ENCODE measurements at places on chromosomes 2 and 18.

DNA sequence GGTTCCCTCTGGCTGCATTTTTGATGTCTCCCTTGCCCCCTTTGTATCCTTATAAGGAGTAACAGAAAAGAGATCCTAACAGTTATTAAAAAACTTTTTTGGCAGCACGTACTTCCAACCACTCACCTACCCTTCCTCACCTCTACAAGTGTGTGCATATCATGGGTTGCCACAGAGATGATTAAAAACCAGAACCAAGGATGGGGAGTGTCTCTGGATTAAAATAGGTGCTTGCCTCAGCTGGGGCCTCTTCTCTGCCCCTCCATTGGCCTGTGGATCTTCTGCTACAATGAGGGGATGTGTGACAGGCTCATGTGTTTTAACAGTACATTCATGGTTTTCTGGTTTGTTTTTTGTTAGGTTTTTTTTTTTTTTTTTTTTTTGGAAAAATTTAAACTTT lies 160.8 kb downstream of the FHOD3 start:
- DNase-seq, result no peak

GRCh38 chr2:126889071-126889470 lies 9.6 kb upstream of the TEX51 start:
- no peak for DNase-seq

- no peak for DNase-seq
These were observed 21.5 kb upstream of the GMCL1 start for GRCh38 chr2:69807821-69808540.

DNA sequence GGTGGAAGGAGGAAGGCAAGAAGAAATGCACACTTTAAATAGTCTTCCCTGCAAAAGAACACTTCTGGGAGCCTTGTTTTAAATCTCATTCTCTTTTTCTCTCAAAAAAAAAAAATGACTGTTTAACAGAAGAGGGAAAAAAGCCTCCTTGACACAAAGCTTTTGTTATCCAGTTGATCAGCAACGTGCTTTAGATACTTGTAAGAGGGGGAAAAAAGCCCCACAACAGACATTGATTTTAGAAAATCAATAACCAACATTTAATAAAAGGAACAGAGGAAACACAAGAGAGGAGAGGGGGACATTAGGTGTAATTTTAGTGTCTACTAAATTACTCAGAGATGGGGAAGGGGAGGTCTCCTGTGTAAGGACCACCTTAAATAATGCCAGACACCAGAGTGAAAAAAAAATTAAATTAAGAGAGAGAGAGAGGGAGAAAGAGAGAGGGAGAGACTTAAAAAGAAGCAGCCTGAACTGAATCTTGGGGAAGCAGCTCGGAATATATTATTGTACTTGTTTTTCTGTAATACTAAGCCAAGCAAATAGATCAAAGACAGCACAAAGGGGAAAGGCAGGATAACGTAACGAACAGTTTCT lies 4.7 kb downstream of the ZEB2 start:
- DNase-seq, result no peak

- DNase-seq, result no peak
These were observed 7.0 kb downstream of the CTIF start for GRCh38 chr18:48545757-48546321.

- DNase-seq, result no peak
These were observed 219.5 kb downstream of the HDAC4 start for GRCh38 chr2:239181074-239181902.

- DNase-seq, result no peak
These were observed 34.5 kb downstream of the STK39 start for GRCh38 chr2:168212866-168213265.

DNA sequence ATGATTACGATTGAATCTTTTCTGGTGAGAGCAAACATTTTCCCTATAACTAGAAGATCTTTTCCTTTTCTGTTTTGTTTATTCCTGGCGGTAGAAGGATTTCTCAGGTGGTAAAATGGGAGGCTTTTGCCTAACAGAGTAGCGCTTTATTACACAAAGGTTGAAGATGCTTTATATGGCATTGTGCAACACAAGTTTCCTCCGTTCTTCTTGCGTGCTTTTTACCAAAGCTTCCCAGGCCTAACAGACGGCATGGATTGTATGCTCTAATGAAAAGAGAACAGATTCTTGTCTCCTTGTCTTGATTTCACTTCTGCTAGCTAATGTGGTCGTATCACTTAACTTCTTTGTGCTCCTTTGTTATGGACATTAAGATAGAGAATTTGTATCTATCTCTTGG lies 43.8 kb downstream of the MYO1B start:
- no peak for DNase-seq

GRCh38 chr2:58313926-58314325 lies 72.8 kb upstream of the FANCL start:
- DNase-seq, result no peak

DNA sequence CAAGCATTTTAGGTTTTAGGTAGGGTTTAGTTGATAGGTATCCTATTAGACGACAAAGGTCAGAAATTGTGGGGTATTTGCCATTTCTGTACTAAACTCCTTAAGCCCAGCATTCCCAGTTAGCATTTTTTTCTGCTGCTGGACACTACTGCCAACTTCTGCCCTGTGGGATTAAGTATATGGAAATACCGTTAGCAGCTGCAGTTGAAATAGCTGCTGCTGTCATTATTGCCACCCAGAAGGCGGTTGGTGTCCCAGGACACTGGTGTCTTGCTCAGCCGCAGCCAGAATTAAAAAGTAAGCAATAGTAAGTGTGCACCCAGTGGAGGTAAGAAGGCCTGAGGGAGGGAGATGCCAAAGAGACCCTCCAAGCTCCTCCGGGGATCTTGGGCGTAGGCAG lies 1.9 kb upstream of the UXS1 start:
- no peak for DNase-seq

GRCh38 chr2:115649731-115650130 lies 1207.3 kb downstream of the DPP10 start:
- DNase-seq, result no peak

DNA sequence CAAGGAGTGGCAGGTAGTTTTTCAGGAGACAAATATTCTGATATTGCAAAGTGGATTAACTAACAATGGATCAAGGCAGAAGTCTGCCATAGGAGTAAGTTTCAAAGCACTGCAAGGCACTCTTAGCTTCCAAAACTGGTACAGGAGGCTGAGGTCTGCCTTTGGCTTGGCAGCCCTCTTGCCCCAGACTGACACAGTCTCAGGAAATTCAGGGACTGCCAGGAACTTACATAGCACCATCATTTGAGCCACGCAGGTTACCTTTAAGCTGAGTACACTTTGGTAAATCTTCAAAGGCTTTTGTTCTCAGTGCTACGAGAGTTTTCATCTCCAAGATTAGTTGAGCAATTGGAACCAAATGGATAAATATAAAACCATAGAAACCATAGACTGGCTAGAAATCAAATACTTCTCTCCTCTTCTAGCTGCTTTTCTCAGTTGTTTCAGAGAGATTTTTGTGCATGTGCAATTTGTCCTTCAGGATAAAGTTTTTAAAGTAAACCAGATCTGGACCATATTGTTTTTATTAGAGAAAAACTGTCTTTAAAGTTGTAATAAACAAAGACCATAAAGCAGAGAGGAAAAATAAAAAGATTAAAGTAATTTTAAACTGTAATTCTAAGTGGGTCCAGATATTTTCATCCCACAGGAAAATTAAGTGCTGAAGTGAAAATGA lies 18.8 kb downstream of the ANKRD29 start:
- no peak for DNase-seq

DNA sequence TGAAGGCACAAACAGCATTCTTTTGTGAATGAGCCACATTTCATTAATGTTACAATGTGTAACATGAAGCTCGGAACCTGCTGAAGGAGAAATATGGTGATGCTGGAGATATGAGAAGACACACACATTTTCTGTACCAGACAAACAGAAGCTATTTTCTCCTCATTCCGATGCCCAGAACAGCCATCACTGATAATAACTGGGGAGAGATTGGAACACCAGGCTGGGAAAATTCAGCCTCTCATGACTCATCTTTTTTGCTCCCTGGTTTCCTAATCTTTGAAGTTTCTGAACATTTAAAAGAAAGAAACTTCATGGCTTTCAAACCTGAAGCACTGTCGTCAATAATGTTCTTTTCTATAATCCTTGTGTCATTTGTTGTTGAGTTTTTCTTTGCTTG lies 110.9 kb downstream of the LYPD6 start:
- no peak for DNase-seq

- DNase-seq, result no peak
These were observed 102.8 kb downstream of the PXDN start for GRCh38 chr2:1641523-1641922.

DNA sequence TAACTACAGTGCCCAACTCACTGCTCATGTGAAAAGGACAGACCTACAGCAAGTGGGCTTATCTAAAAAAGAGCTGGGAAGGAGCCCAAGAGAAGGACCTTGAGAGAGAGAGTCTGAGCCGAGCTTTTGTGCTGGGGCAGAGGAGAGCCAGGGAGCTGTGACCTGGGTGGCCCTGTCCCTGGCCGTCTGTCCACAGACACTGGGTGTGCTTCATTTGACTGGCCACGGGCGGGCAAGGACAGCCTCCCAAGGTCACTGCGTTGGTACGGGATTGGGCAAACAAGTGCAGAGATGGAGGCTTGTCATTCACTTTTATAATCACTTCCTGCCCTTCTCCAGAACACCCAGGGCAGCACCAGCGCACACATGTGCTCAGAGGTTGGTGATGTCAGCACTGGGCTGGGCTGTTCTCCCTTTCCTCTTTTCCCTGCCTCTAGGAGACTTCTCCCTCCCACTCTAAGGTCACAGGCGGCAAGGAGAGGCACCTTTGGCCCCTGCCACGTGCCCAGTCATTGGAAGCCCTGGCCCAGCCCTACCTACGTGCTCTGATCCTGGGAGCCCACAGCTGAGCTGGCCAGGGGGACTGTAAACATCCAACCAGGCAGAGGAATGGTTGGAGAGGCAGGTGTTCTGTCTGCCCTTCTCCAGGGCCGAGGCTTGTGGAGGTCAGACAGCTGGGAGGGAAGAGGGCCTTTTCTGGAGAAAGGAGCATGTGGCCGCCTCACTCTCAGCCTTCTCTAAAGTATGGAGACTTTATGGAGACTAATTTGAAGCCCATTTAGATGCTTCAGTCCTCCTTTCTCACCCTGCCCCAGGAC lies 6.4 kb upstream of the PSD4 start:
- DNase-seq, result peak; percentile 66

GRCh38 chr2:173997269-173997668 lies 32.1 kb upstream of the SP3 start:
- no peak for DNase-seq

DNA sequence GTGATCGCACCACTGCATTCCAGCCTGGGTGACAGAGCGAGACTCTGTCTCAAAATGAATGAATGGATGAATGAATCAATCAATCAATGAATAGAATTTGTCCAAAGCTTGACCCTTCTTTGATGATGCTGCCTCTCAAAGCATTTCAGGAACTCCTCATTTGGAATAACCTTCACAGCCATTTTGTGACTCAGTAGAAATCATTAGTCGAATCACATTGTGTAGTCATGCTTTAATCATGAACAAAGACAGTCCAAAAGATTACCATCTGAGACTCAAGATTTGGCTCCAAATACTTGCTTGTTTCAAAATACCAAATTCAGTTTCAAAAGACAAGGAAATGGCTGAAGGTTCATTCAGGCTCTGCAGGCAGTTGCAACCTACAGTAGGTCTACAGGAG lies 83.1 kb downstream of the VWA3B start:
- DNase-seq, result no peak

GRCh38 chr2:119469661-119470297 lies 38.1 kb downstream of the TMEM37 start:
- no peak for DNase-seq

DNA sequence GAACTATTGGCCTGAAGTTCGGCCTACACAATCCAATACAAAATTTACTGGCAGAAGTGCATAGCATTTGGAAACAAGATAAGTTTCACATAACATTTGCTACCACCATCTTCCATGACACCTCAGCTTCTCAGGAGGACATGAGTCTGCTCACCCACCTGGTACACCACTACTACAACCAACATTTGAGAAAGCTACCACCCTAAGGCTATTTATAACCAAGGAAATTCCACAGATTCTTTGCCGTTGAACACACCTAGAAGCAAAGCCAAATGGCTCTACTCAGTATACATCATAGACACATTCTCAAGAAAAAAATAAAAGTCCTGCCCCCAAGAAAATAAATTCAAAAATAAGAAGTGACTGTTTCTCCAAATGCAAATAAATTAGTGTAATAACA lies 145.3 kb downstream of the SPAG16 start:
- no peak for DNase-seq

GRCh38 chr18:75784390-75784789 lies 356.9 kb upstream of the SMIM21 start:
- DNase-seq, result no peak

- no peak for DNase-seq
These were observed 345.3 kb upstream of the CDH20 start for GRCh38 chr18:60987963-60988362.

DNA sequence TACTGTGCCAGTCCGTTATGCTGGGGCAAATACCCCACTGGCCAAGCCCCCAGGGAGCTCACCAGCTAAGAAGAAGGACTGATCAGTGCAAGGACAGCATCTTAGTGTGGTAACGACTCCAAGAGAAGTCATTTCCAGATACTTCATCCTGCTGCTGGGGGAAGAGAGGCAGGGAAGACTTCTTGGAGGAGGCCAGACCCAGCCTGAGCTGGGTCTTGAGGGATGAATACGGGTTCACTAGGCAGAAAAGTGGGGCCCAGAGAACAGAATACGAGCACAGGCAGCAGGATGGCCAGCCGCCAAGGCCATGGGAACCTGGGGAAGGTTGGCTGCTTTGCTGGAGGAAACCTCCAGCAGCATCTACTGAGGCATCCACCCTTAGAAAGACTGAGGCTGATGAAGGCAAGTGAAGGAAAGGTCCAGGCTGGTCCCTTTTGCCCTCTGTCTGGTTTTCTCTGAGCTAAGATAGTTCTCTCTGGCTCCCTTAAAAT lies 84.1 kb downstream of the GLI2 start:
- DNase-seq, result no peak

- DNase-seq, result no peak
These were observed 141.5 kb downstream of the FBXO15 start for GRCh38 chr18:74006143-74006542.

GRCh38 chr18:9517869-9518268 lies 42.6 kb downstream of the RALBP1 start:
- peak; percentile 13 for DNase-seq

- DNase-seq, result no peak
These were observed 433.7 kb downstream of the BCL11A start for GRCh38 chr2:60119778-60120177.

DNA sequence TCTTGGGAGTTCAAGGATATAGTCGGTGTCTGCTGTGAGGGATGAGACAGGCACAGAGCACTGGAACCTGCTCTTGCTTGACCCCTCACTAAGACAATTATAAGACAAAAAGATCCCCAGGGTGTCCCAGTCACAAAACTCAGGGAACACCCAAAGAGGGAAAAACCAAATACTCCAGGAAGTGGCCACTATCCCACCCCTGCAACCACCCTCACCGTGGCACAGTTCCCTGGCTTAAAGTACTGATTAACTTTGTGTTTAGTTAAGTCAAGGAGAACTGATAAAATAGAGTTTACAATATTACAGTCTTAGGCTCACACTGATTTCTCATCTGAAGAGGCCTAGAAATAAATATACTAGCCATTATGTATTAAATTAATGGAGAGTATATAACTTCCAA lies 13.5 kb downstream of the IL36B start:
- no peak for DNase-seq
